ENCODE measurements at places on chromosomes 12 and 14.

DNA sequence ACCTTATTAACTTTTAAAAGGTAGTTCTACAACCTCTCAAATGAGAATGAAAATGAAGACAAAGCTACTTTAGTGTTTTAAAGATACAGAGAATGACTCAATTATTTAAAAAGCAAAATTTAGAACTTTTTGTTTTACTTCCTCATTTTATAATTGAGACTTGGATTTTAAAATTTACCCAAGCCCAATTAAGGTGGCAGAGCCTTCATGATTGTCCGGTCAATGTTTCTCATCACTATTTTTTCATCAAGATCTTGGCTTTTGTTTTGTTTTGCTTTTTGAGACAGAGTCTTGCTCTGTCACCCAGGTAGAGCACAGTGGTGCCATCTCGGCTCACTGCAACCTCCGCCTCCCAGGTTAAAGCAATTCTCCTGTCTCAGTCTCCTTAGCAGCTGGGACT is 32.7 kb downstream of the PPP4R3A start:
- DNase-seq: no peak

- DNase-seq: no peak
Observed at GRCh38 chr12:32025906-32026305, 66.7 kb downstream of the RESF1 start.

DNA sequence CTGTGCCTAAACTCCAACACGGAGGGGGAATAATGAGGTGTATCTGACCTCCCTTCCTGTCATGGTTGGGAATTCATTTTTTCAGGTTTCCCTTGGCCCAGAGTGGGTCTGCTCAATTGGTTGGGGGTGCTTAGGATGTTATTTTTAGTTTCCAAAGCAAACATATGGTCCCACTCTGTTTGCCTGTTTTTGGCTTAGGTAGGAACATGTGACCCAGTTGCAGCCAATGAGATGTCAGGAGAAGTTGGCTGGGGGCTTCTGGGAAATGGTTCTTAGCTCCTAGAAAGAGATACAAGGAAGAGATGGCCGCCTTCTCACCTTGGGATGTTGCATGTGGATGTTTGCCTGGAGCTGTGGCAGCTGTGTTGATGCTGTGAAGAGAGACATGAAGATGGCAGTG is 147.9 kb upstream of the RFLNA start:
- no peak for DNase-seq

GRCh38 chr12:60421741-60422140 is 825.9 kb downstream of the SLC16A7 start:
- no peak for DNase-seq

- peak; percentile 8 for DNase-seq
Observed at GRCh38 chr12:94941440-94941862, 62.0 kb downstream of the NDUFA12 start.

- no peak for DNase-seq
Observed at GRCh38 chr14:53630336-53630735, 326.3 kb downstream of the BMP4 start.

Data from pons (tissue), 1 donor.